ENCODE measurements at places on chromosomes 13 and 19.

GRCh38 chr13:78636495-78636894 lies 22.5 kb downstream of the OBI1 start:
- no peak for DNase-seq

DNA sequence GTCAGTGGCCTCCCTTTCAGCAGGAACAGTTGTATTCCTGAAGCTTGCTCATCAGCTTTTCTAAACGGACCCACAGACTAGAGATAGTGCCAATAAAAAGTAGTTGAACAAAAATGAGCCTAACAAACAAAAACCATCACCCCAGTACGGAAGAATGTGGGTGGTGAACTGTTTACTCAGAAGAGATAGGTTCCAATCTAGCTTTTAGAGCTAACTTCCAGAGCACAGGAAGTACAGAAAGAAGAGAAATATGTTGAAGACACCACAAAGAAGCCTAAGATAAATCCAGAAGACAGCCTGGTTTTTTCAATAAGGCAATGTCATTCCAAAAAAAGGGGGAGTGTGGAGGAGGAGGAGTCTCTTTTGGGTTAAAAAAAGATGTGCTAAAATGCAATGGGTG lies 2.8 kb upstream of the LMO7 start:
- DNase-seq, result peak; percentile 29

DNA sequence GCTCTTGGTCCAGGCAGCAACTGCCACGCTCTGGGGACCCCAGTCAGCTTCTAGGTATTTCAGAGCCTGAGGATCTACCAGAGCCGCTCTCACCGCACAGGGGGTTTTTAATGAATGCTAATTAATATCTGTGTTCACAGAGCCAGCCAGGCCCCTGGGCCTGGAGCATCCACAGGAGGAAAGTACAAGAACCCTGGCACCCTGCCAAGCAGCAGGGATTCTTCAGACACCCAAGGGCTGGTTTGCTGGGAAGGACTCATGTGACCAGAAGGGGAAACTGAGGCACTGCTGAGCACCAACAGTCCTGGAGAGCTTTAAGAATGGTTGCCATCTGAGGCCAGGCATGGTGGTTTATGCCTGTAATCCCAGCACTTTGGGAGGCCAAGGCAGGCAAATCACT lies 38.0 kb upstream of the ADGRE5 start:
- no peak for DNase-seq

DNA sequence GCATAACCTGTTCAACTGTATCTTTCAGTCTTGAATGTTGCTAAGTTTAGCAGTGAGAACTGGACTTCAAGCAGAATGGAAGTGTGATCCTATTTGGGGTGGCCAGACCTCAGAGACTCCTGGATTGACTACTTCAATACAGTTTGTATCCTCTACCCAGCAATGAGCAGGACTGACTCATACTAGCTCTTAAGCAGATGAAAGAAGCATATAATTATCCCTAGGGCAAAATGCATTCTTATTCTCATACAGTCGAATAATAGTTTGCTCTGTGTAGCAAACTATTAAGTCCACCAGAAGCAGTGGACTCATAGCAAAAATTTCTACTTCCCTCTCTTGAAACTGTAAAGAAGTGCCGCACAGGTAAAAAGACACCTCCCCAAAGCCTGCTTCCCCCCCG lies 46.4 kb upstream of the FAM216B start:
- peak; percentile 60 for DNase-seq

DNA sequence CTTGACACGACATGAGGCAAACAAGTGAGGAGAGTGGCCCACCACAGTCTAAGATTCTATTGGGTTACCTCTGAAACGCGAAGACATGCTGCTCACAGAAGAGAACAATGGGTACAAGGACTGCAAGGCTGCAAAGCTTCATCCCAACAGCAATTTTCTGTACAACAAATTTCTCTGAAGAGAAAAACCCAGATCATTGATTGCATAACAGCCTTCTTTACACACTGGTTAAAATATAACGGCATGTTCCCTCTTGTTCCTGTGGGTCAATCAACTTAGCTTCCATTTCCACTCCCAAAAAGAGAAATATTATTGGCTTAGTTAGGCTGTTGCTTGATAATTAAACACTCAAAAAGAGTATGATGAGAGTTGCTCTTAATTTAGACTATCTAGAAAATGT lies at the start of gene CPB2:
CPB2 (minus strand) TSS at position 166 of the 400 bp plus-strand sequence; CDS start at position 142, 24 bp downstream.
- no peak for DNase-seq

DNA sequence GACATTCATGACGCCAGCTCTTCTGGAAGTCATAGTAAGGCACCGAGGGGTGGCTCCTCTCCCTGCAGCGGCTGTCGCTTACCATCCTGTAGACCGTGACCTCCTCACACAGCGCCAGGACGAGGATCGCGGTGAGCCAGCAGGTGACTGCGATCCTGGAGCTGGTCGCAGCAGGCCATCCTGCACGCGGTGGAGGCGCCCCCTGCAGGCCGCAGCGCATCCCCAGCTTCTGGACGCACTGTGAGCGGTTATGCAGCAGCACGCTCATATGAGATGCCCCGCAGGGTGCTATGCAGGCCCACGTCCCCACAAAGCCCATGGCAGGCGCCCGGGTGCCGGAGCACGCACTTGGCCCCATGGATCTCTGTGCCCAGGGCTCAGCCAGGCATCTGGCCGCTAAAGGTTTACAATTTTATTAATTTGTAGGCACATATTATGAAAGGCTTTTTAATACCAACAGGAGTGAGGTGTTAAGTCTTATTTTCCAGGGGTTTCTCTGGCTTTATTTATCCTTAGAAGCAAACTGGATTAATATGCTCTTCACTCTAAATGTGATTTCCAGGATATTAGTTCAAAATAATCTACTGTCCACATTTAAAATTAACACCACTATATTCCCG lies 35.6 kb upstream of the PSPC1 start:
- peak; percentile 38 for DNase-seq

DNA sequence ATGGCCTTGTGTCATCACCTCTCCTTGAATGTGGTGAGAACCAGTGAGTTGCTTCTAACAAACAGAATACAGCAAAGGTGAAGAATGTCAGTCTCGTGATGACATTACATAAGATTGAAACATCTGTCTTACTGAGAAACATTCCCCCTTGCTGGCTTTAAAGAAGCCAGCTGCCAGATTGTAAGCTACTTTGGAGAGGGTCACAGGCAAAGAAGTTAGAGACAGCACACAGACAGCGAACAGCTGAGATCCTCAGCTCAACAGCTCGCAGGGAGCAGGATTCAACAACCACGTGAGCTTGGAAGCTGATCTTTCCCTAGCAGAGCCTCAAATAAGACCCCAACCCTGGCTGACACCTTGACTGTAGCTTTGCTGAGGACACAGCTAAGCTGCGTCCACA lies 367.9 kb downstream of the LIG4 start:
- DNase-seq, result no peak

DNA sequence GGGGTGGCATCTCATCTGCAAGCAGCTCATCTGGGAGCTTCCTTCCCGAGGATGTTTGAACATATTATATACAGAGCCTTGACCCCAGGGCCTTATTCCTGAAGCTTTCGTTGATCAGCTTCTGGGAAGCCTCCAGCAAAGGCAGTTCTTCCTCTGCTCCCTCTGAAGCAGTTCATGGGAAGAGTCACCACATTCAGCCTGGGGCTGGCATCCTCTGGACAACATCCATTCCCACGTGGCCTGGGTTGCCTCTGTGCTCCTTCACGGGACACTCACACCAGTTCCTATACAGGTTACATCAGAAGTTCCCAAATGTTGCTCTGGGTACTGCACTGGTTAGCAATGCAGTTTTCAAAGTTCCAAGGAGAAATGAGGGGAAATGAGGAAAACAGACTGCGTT lies 29.6 kb downstream of the COL4A2 start:
- DNase-seq, result no peak

DNA sequence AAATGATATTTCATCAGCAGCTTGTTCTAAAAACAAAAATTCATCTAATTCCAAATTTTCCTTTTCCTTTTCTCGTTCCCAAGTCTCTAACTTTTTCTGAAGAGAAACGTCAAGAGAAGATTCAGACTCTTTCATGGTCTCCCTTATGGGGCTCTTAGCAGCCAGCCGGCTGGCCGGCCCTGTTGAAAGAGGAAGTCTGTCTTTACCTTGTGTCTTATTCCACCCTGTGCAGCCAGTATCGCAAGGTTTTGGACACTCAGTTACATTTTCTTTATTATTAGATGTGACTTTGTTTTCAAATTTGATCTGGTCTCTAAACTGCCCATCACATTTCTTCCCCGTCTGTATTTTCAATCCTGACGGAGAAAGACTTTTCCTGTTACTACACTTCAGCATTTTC lies 142.3 kb downstream of the RNF17 start:
- no peak for DNase-seq

DNA sequence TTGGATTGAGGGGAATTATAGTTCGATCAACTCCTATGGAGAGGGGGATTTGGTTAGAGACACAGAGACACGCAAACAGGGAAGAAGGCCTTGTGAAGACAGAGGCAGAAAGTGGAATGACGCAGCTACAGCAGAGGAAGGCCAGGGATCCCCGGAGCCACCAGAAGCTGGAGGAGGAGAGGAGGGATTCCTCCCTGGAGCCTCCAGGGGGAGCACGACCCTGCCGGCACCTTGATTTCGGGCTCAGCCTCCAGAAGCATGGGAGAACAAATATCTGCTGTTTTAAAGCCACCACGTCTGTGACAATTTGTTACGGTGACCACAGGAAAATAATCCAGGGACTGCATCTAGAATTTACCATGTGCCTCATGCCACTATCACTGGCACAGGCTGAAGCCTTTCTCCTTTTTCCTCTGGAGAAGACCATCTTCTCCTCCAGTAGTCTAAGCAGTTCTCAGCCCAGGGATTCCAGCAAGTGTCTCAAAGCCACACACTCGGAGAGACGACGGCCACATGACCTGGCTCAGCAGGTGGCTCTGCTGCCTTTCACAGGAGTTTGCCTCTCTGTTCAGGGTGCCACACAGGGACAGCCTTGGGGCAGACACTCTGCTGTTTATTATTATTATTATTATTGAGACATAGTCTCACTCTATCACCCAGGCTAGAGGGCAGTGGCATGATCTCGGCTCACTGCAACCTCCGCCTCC lies 39.9 kb upstream of the CCNE1 start:
- peak; percentile 18 for DNase-seq

DNA sequence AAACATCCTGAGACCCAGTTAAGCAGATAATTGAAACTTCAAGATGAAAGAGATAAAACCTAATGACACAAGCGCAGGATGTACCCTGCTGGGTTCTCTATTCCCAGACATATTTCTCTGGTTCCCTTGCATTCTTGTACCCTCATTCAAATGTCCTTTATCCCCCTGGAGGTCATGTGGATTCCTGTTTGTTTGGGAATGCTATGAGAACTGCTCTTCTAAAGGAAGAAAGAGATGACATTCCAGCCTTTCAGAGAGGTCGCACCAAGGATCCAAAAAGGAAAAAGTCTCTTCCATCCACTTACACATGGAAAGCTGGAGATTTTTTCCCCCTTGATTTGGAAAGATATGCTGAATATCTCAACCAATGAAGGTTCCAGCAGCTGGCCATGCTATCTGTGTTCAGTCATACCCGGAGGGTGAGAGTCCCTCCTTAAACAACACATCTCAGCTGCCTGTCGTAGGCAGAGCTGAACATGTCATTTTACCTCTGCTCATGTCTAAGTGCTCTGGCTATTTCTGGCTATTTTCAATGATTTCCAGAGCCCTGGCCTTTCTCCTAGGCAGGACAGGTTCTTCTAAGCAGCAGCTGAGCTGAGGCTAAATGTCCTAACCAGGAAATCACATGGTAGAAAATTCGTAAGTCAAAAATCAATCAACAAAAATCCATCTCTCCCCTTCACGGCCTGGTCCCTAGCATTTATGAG lies 52.5 kb downstream of the C13orf42 start:
- no peak for DNase-seq

DNA sequence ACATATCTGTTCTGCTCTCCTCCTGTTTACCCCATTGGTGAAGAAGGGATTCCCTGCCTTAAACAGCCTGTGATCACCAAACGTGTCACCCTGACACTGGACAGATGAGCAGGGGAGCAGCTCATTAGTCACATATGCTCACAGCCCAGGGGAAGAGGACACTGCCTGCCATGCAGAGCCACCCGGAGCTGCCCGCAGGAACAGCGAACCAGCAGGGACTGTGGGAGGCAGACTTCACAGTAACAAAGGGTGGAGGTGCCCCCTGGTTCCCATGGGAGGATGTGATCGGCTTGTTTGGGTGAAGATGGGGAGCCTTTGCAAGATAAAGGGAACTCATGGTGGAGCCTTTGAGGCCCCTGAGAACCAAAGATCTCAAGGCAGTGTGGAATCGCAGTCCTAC lies 88.6 kb upstream of the FARP1 start:
- DNase-seq, result no peak

DNA sequence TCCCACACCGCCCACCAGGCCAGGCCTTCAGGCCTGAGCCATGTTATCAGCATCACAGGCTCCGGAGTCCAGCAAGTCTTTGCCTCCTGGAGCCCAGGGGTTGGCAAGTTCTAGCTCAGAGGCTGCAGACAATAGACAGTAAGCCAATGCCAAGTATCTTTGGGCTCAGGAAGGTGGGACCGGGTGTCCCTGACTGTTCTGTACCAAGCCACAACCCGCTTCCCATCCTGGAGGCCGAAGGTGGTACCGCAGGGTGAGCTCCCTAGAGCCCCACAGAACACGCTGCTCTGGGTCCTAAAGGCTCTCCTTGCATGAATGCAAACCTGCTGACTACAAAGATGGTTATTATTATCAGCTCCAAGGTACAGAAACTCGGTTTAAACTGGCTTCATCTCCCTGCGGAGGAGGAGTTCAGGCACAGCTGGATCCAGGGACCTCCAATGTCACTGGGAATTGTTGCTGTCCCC lies 5.5 kb upstream of the FSTL3 start:
- DNase-seq, result no peak

DNA sequence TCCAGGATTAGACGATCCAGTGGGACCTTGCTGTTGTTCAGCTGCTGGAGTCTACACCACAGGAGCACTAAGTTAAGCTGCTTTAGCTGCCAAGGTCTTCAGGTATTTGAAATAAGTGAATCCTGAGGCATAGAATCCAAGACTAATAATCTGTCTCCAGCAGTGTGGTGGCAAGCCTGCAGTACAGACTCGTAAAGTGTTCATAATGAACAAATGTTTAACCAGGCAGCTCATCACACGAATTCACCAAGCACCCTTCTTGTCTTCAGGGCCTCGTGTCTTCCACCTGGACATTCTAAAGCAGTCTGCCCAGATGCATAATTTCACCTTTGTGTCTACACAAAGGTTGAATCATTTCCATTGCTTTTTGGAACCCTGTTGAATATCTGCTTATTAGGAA lies 5.3 kb downstream of the ATP11A start:
- no peak for DNase-seq

GRCh38 chr19:4597278-4597974 lies 37.9 kb upstream of the SEMA6B start:
- DNase-seq, result no peak

DNA sequence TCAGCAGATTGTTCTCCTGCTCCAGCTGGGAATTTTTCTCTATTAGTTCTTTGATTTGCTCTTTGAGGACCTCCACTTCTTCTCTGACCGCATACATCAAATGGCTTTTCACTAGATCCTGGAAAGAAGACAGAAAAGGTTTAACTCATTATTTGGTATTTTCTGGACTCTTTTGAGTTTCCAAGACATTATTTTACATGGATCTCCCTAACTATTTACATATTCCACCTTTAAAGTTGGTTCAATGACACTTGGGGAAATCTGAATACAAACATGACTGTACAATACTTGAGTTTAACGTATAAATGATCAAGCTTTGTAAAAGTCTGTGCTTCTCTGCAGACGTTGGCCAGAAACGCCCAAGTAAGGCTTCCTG lies 61.1 kb downstream of the SERP2 start:
- DNase-seq, result no peak

GRCh38 chr19:16418597-16418962 lies 53.2 kb downstream of the EPS15L1 start:
- DNase-seq, result no peak
